BE2C (cell line): ENCODE measurements at places on chromosomes 2 and 18.
A peak's percentile ranks its signal among the peaks of the same experiment; 100 is the strongest.

GRCh38 chr2:66523377-66523969 is 88.5 kb downstream of the MEIS1 start:
- no peak for DNase-seq

DNA sequence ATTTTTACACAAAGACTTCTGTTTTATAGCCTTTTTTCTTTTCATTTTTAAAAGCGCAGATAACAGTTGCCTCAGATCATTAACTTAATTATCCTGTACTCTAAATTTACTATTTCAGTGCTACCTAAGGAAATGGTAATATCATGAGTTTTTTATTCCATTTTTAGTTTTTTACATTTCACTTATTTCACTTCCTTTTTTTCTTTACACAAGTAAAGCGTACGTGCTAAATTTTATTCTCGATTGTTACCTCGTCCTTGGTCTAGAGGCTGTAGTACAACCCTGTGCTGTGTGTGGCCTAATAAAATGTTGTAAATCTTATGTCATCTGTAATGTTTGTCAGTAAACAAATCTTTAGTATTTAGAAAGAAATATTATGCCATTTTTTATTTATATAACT is 49.2 kb downstream of the CRIM1 start:
- no peak for DNase-seq

DNA sequence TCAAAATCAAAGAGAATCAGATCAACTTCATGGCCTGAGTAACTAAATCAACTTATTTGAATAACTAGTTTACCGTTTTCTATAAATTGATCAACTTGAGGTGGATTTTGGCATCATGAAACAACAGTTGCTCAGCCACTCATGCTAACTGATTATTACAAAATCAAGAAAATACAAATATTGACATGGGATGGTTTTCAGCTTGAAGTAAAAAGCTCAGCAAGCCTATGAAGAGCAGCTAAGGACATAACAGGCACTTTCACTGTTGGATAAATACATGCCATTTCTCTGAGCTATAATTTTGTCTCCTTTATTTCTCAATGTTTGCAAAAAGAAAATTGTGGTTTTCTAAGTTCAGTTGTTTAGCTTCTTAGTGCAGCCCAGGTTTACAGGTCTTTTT is 18.9 kb downstream of the SRD5A2 start:
- DNase-seq, result no peak

DNA sequence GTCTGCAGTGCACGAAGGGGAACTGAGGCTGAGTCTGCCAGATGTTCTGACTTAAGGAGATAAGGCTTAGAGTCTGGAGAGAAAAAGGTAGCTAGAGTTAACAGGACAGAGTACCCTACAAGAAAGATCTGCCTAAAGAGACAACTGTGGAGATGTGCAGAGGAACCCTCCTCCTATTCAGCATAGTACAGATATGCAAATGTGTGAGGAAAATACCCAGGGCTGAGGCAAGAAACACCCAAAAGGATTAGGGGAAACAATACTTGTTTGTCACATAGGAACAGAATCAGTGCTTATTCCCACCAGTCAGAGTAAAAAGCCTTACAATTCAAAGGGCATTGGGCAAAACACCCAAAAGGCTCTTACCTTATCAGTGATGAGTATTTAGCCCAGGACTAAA is 67.8 kb downstream of the SS18 start:
- DNase-seq, result no peak

- no peak for DNase-seq
Measured at GRCh38 chr2:40432921-40433483, 18.9 kb downstream of the SLC8A1 start.

- DNase-seq, result peak; percentile 50
Measured at GRCh38 chr2:233404222-233404621, 49.9 kb downstream of the DGKD start.

DNA sequence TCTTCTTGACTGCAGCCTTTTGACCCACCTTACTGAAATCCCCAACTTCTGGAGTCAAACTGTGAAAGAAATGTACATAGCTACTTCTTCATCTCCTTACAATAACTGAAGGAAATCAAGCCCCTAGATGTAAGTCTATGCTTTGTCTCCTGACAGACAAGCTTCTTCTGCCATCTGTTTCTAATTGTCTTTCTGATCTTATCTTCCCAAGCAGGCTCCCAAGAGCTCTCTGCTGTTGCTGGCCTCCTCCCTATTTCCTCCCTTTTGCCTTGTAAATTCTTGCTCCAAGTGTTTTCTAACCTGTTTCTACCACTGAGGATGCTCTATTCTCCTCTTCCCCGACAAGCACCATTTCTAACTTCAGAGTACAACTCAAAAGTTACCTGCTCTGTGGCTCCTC is 77.4 kb upstream of the OSR1 start:
- no peak for DNase-seq

- DNase-seq, result no peak
Measured at GRCh38 chr18:39846265-39846664, 2108.8 kb upstream of the PIK3C3 start.

GRCh38 chr18:40371673-40372072 is 1583.4 kb upstream of the PIK3C3 start:
- DNase-seq, result no peak

DNA sequence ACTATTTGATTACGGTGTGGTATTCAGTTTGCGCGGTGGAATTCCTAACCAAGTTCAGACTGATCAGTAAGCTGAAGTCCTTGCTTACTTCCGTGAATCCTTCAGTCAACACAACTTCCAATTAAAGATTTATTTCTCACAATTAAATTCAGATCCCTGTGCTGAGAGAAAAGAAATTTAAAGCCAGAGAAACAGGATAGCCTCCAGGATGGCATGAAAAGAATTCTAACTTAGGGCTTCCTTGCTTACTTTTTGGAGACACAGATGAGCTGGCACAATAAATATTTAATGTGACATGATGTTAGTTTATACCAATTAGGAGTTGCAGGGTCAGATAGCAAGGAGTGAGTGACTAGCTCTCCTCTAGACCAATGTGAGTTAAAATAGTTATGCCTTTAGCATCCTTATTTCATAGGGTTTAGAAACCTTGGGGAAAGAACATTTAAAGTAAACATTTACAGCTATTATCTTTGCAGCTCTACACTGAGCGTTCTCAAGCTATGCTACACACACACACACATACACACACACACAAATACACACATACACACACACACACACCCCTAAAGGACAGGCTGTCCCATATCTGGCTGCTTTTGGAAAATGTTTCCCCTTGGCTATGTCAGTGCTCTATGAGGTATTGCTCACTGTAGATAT is 151.0 kb downstream of the TRIB2 start:
- no peak for DNase-seq

- no peak for DNase-seq
Measured at GRCh38 chr18:40962784-40963183, 992.2 kb upstream of the PIK3C3 start.

- DNase-seq, result peak; percentile 24
Measured at GRCh38 chr2:10709290-10709939, 12.0 kb upstream of the ATP6V1C2 start.

DNA sequence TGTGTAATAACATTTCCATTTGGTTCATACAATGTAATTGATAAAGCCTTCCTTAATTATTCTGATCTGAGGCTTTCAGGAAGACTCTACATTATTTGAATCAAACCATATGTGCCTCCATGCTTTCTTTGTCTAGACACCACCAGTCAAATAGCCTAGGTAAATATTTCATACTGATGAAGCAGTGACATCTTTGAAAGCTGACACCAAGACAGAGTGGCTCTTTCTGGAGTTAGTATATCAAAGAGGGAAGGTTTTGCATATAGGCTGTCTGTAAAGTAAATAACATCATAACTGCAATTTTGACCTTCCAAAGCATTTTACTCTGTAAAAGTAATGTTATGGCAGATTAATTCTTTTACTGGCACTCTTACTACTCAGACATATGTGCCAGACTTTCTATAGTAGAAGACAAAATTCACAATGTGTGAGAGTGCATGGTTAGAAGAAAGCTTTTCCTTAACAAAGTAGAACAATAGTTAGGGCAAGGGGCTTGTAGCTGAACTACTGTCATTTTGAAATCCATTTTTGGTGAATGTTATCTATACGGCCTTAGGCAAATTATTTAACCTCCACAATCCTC is 177.3 kb downstream of the ERBB4 start:
- no peak for DNase-seq

- no peak for DNase-seq
Measured at GRCh38 chr2:109057686-109058085, 68.7 kb upstream of the EDAR start.

DNA sequence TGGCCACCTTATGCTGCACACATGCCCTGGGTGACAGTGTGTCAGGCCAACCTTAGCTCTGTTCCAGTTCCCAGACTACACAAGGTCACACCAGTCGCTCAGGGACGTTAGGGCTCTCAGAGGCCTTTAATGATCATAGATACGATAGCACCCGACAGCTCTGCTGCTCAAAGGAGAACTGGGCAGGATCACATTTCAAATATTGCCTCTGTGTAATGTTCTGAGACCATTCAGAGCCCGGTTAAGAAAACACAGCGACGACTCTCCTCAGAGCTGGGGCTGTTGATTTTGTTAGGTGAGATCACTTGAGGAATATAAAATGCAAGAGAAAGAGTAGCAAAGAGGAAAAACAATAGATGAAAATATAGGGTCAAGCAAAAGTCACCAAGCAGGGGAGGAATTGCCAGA is 166.6 kb upstream of the TANK start:
- DNase-seq, result peak; percentile 31

- no peak for DNase-seq
Measured at GRCh38 chr2:118968042-118968441, 26.0 kb downstream of the MARCO start.

DNA sequence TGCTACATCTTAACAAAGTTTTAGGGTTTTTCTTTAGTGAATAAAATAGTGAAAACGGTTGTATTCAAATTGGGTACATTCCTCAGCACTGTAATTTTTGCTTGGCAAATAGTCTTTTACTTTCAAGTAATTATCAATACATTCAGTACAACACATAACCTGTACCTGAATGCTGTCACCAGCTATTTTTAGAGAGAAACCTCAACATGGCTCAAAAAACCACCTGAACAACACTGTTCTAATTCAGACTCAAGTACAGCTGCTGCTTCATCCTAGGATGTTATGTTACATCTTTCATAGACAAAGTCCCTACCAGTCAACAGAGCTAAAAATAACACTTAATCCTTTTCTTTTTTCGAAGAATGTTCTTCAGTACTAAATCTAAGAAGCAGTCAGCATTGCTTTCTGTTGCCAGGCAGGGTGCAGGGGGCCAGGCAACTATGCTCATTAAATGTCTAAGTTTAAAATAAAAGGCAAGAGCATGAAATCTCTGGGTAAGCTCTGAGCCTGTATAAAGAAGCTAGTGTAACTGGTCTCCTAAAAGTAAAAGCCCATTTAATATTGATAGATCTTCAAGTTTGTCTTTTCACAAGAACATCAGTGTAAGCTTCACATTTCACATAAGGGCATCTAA is 20.5 kb downstream of the PDIA6 start:
- no peak for DNase-seq

- DNase-seq, result no peak
Measured at GRCh38 chr2:236758406-236758805, 188.8 kb downstream of the ACKR3 start.

- no peak for DNase-seq
Measured at GRCh38 chr2:27096748-27097297, 10.3 kb downstream of the KHK start.

GRCh38 chr18:62862466-62862865 is 147.1 kb downstream of the PHLPP1 start:
- DNase-seq, result no peak

GRCh38 chr2:106018141-106018540 is 176.0 kb downstream of the UXS1 start:
- DNase-seq, result no peak

GRCh38 chr2:128798502-128799283 is 480.0 kb upstream of the HS6ST1 start:
- no peak for DNase-seq

DNA sequence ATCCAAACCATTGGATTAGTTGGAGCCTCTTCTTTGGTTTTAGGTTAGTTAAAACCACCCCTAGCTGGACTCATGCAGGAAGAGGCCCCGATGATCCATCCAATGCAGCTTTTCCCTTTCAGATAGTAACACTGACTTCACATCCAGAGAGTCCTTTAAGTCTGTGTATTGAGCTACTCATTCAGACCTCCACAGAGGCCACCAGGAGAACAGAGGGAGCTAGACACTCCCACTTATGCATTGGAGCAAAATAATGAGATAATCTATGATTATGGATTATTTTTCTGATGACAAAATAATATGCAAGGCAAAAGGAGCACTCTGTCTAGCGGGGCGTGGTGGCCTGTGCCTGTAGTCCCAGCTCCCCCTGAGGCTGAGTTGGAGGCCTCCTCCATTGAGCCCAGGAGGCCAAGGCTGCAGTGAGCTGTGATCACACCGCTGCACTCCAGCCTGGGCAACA is 1.6 kb upstream of the ROCK2 start:
- no peak for DNase-seq

- no peak for DNase-seq
Measured at GRCh38 chr2:34162231-34162630, 563.1 kb upstream of the FAM98A start.

- DNase-seq, result no peak
Measured at GRCh38 chr2:68118816-68119215, 38.9 kb upstream of the PNO1 start.

DNA sequence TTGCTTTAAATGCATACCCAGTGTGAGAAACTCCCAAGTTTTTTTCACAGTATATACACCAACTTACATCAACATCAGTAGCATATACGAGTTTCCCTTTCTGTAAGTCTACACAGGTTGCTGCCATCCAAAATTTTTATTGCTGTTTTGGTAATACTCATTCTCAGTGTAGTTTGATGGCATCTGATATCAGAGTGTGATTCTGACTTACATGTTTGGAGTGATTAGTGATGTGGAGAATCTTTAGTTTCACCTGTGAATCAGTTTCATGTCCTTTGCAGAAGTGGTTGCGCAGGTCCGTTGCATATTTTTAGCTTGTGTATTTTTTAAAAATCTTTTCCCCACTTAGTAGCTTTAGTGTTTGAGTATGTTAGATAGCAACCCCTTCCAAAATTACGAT is 50.1 kb downstream of the CCDC74A start:
- DNase-seq, result no peak

GRCh38 chr2:82316586-82316985 is 2012.0 kb upstream of the LRRTM1 start:
- no peak for DNase-seq

DNA sequence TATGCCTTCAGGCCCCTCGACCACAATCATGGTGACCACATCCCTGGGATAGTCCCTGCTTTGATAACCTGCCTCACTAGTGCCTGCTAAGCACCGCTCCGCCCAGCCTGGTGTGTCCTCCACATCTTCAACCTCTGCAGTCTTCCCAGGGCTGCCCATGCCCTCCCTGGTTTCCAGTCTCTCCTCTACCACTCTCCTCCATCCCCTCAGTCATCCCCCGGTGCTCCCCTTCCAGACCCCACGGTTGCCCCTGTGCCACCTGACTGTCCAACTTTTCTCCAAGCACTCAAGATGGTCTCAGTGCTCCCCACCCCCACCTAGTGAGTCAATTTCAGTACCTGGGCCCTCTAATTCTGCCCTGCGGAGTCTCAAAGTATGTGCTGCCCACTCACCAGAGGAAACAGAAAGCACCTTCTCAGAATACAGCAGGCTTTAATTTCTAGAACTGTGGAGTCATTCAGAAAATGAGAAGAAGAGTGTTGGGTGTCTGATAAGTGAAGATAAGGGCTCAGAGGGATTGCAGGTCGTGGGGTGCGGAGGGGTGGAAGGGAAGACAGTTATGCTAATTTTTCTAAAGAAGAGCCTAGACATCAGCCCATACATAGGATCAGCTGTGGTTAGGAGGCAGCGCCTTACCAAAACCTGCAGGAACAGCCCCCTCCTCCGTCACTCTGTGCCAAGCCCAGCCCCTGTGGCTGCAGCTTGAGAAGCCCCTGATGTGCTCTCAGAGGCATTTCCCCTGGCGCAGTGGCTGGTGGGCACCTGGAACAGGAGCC is 53.6 kb upstream of the CAB39 start:
- DNase-seq, result no peak
